Glutamatergic neuron (in vitro differentiated cells): ENCODE measurements at places on chromosomes 5 and 9.

GRCh38 chr9:134217431-134218210 is 53.3 kb upstream of the RNU6ATAC start:
- H3K27ac ChIP-seq, result peak overlapping the region; percentile 46
- DNase-seq, result peak; percentile 5
- no peaks in the 10 kb centered on the region for H3K36me3 ChIP-seq
- H3K4me1 ChIP-seq, result peaks cover 18% of the 10 kb centered on the region
- no peak overlapping the region for H3K4me3 ChIP-seq
- H3K27me3 ChIP-seq, result peaks cover 2% of the 10 kb centered on the region

- H3K27me3 ChIP-seq, result peaks cover 6% of the 10 kb centered on the region
- H3K36me3 ChIP-seq, result no peaks in the 10 kb centered on the region
- H3K4me3 ChIP-seq, result no peak overlapping the region
- peaks cover 2% of the 10 kb centered on the region for H3K4me1 ChIP-seq
These were observed 148.9 kb downstream of the RXRA start for GRCh38 chr9:134475011-134475790.

DNA sequence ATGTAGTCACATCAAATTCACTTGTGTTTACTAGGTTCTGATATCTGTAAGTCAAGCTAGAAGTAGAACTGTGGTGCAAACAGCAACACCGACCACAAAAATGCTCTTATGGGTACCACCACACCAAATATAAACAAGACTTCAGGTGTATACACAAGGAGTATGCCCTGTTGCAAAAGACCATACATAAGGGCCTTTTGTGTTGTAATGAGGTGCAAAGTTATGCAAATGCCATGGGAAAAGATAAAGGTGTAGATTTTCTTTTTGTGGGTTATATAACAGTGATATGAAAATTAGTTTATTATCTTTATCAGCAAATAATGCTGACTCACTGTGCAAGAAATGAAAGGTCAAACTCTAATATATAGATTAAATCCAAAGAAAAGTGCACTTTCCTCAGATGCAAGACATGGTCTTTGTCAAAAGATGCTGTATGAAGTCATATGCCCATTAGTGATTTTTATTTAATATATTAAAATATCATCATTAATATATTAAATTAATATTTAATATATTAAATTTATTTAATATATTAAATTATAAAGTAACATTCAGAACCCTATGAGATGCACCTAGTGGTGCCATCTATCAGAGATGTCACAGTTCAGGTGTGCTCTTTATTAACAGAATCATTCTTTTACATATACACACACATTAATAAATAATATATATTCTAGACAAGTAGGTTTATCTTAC is 26.7 kb upstream of the ALDH1A1 start:
- H3K4me3 ChIP-seq, result no peak overlapping the region
- H3K4me1 ChIP-seq, result no peaks in the 10 kb centered on the region
- H3K27me3 ChIP-seq, result no peaks in the 10 kb centered on the region
- H3K36me3 ChIP-seq, result no peaks in the 10 kb centered on the region
- DNase-seq, result no peak
- H3K27ac ChIP-seq, result no peak overlapping the region

- H3K4me1 ChIP-seq, result peaks cover 20% of the 10 kb centered on the region
- no peak within 1 kb of the TSS for H3K27ac ChIP-seq
- peak within 1 kb of the TSS; percentile 86 for H3K4me3 ChIP-seq
These were observed at the start of gene BARHL1 for GRCh38 chr9:132582276-132582785. BARHL1 (plus strand) TSS chr9:132582606; CDS start chr9:132582798, 192 bp downstream.

- no peak overlapping the region for H3K27ac ChIP-seq
- peaks cover 5% of the 10 kb centered on the region for H3K4me1 ChIP-seq
- H3K36me3 ChIP-seq, result peaks cover 26% of the 10 kb centered on the region
- H3K4me3 ChIP-seq, result no peak overlapping the region
- H3K27me3 ChIP-seq, result peaks cover 3% of the 10 kb centered on the region
These were observed 130.8 kb downstream of the PCSK1 start for GRCh38 chr5:96302174-96302738.

- H3K36me3 ChIP-seq, result no peaks in the 10 kb centered on the region
- no peak for DNase-seq
- no peaks in the 10 kb centered on the region for H3K27me3 ChIP-seq
- H3K4me1 ChIP-seq, result no peaks in the 10 kb centered on the region
These were observed 17.4 kb upstream of the TMEM174 start for GRCh38 chr5:73155271-73156222.

- H3K4me1 ChIP-seq, result peaks cover 2% of the 10 kb centered on the region
- H3K36me3 ChIP-seq, result no peaks in the 10 kb centered on the region
- no peak overlapping the region for H3K4me3 ChIP-seq
- H3K27ac ChIP-seq, result no peak overlapping the region
- H3K27me3 ChIP-seq, result no peaks in the 10 kb centered on the region
These were observed 249.2 kb upstream of the CCNH start for GRCh38 chr5:87661784-87662566.

DNA sequence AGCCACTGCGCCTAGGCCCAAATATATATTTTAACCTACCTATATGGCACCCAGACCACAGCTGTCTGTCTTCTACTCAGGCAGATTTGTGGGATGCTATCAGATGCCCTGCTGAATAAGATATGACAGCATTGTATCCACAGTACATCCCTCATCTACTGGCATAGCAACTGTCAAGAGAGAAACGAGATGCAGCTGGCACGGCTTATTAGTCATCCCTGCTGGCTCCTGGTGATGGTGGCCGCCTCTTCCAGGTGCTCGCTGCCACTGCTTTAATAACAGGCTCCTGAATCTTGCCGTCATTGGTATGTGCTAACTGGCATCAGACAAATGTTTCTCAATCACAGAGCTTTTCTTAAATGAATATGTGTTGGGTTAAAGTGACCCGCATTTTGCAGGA is 34.0 kb downstream of the B4GALT1 start:
- DNase-seq, result no peak
- no peak overlapping the region for H3K4me3 ChIP-seq
- peaks cover 6% of the 10 kb centered on the region for H3K36me3 ChIP-seq
- no peak overlapping the region for H3K27ac ChIP-seq
- peaks cover 5% of the 10 kb centered on the region for H3K27me3 ChIP-seq

- H3K27ac ChIP-seq, result peak overlapping the region; percentile 91
- peak; percentile 80 for DNase-seq
- H3K36me3 ChIP-seq, result peaks cover 22% of the 10 kb centered on the region
- H3K27me3 ChIP-seq, result peaks cover 22% of the 10 kb centered on the region
These were observed 43.1 kb upstream of the NSMF start for GRCh38 chr9:137502008-137502911.

DNA sequence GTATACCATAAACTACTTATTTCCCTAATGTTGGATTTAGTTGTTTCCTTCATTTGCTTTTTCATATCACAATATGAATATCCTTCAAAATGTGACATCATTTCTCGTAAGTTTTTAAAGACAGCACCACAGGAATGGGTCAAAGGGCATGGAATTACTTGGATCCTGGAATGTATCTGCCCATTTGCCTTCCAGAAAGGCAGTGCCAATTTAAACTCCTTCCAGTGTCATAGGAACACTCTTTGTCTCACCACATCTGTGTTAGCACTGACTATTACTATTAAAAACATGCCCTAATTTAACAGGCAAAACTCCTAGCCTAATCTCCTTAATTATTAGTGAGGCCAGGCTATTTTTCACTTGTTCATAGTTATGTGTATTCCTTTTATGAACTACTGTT is 58.0 kb downstream of the SPTLC1 start:
- H3K27me3 ChIP-seq, result no peaks in the 10 kb centered on the region
- H3K36me3 ChIP-seq, result peaks cover 24% of the 10 kb centered on the region

GRCh38 chr9:98391867-98392266 is 136.4 kb upstream of the TBC1D2 start:
- H3K27me3 ChIP-seq, result peaks cover 10% of the 10 kb centered on the region
- H3K27ac ChIP-seq, result no peak overlapping the region
- peaks cover 31% of the 10 kb centered on the region for H3K36me3 ChIP-seq
- peaks cover 2% of the 10 kb centered on the region for H3K4me1 ChIP-seq
- H3K4me3 ChIP-seq, result no peak overlapping the region

DNA sequence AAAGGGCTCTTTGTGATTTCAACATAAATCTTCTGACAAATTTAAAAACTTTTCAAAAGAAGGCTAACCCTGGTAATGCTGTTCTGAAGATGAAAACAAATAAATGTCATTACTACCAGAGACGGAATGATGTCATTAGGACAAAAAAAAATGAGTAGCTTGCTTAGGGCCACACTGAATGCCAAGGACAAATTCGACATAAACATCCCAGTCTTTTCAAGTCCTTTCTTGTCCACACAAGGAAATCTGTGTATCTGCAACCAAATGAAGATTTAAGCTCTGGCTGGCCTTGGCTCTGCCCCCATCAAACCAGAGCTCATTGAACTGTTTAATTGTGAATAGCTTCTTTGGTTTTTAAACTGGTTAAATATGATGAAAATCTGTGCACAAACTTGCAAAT is 592.7 kb downstream of the TLE1 start:
- H3K27me3 ChIP-seq, result no peaks in the 10 kb centered on the region
- H3K4me3 ChIP-seq, result no peak overlapping the region
- no peak overlapping the region for H3K27ac ChIP-seq
- no peaks in the 10 kb centered on the region for H3K4me1 ChIP-seq
- H3K36me3 ChIP-seq, result no peaks in the 10 kb centered on the region
- DNase-seq, result no peak

- H3K36me3 ChIP-seq, result peaks cover 4% of the 10 kb centered on the region
- DNase-seq, result peak; percentile 37
- peaks cover 17% of the 10 kb centered on the region for H3K4me1 ChIP-seq
- peak overlapping the region; percentile 50 for H3K27ac ChIP-seq
- peaks cover 4% of the 10 kb centered on the region for H3K27me3 ChIP-seq
These were observed 21.8 kb upstream of the CPEB4 start for GRCh38 chr5:173866243-173866857.

- peaks cover 42% of the 10 kb centered on the region for H3K27me3 ChIP-seq
- peak; percentile 80 for DNase-seq
- H3K4me3 ChIP-seq, result peak overlapping the region; percentile 92
- H3K27ac ChIP-seq, result no peak overlapping the region
- peaks cover 2% of the 10 kb centered on the region for H3K4me1 ChIP-seq
These were observed 1.0 kb downstream of the FOXE1 start for GRCh38 chr9:97853844-97854695.

- no peak overlapping the region for H3K27ac ChIP-seq
- no peak for DNase-seq
- peaks cover 15% of the 10 kb centered on the region for H3K36me3 ChIP-seq
- no peaks in the 10 kb centered on the region for H3K4me1 ChIP-seq
These were observed 11.1 kb downstream of the TTC39B start for GRCh38 chr9:15295761-15296405.
